ENCODE measurements at places on chromosomes 12 and 14.

DNA sequence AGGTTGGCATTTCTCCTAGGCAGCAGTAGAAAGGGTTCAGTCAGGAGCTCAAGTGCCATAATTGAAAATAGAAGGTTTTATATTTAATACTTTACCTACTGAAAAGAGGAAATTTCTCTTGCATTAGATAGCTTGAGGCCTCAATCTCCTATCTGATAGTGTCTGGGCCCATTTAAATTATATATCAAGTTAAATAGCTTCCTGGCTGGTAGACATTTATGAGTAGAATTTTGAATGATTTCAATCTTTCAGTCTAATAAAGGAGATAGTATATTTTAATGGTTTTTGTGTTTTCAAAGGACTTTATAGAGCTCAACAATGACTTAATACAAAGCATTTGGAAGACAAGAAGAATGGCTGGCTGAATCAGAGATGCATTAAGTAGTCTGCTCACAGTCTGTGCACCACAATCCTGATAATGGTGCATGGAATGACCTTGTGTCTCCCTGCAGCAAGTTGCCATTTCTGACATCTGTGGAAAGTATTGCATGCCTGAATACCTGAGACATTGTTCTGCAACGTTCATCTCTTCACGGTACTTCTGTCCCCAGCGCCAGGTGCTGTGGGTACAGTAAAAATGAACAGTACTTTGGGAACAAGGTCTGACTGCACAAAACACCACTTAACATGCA lies 974.1 kb downstream of the TMTC2 start:
- no peak for DNase-seq

GRCh38 chr12:67822826-67823225 lies 166.4 kb upstream of the IFNG-AS1 start:
- DNase-seq, result no peak

GRCh38 chr14:35504260-35504659 lies 29.7 kb upstream of the INSM2 start:
- no peak for DNase-seq

DNA sequence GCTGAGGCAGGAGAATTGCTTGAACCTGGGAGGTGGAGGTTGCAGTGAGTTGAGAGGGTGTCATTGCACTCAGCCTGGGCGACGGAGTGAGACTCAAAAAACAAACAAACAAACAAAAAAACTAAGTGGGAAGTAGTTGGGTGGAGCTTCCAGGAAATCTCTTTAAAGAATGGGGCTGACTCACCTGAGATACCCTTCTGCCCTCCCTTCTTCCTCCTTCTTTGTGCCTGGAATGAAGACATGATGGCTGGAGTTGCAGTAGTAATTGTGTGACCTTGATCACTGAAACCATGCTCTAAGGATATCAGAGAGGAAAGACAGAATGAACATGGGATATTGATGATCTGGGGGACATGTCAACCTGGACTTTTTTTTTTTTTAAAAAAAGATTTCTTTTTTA lies 87.6 kb upstream of the MED13L start:
- DNase-seq, result no peak

DNA sequence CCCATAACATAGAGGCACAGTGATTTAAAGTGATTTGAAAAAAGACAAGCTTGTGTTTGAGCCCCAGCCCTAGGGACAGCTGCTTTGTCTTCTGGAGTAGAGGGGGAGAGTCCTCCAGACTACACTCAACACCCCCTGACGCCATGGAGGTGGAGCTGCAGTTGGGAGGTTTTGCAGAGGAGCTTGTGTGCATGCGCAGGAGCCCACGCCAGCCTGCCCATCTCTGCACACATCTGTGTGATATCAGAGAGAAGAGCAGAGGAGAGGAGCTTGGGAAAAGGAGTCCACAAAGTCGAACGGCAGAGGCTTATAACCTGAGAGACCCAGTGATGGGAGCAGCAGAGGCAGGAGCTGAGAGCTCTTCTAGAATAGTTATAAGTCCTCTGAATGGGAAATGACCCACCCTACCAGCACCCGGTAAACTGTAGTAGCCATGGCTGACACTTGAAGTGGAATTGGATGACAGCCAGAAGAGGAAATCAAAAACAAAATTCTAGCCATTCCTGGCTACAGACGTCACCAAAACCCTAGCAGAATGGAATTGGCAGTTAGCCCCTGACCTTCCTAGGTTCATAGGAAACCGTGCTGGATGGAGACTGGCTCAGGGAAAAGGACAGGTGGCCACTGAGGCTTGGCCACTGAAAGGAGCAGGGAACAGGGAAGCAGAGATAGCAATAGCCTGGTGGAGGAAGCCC lies 185.1 kb upstream of the VASH1 start:
- no peak for DNase-seq

- DNase-seq, result no peak
Measured at GRCh38 chr14:89206389-89207031, 210.5 kb downstream of the FOXN3 start.

GRCh38 chr12:70660620-70661219 lies 23.5 kb upstream of the PTPRB start:
- peak; percentile 30 for DNase-seq
